ENCODE measurements at places on chromosomes 4 and X.

- DNase-seq = no peak
These were observed 166.5 kb downstream of the MAML3 start for GRCh38 chr4:139987502-139987850.

GRCh38 chr4:138897811-138898226 lies 117.8 kb upstream of the NOCT start:
- DNase-seq = no peak

DNA sequence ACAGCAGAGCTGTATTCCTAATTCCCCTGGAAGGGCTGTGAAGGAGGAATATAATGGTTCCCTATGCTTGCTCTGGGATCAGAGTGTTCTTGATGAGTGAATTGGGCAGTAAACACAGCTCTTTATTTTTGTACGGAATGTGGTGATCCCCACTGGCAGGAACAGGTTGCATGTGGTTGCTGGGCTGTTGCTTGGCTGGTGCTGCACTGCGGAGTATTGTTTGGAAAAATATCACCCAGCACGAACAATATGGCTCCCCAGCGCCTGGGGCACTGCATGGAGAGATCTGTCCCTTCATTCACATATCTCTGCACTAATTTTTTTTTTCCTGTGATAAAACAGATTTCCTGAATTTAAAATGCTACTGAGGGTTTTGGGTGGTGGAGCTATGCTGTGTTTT lies 119.7 kb downstream of the MGST2 start:
- no peak for DNase-seq

DNA sequence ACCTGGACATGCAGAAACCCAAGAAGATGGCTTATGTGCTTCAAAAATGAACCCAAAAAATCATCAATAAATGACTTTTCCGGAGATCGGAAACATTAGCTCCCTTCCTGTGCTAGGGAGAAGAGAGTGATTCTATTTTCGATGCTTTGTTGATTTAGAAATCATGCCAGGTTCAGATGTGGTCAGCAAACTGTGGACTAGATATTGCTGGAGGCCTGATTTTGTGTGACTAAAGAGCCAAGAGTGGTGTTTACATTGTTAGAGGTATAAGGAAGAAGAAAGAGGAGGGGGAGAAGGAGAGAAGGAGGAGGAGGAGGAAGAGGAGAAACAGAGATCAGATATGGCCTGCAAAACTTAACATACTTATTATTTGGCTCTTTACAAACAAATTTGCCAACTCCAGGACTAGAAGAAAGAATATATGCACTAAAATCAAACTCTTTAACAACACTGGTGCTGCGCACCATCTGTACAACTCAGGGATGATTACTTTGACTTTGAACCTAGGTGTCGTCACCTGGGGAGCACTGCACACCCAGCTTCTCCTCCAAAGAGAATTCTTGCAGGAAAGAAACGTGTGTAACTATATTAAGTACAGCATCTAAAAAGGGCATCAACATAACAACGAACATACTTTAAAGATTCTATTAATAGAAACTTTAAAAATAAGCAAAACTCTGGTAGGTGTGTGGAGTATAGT lies 664.9 kb upstream of the LCORL start:
- DNase-seq = no peak

- DNase-seq = no peak
These were observed 385.3 kb downstream of the ARHGAP24 start for GRCh38 chr4:85860066-85860740.

DNA sequence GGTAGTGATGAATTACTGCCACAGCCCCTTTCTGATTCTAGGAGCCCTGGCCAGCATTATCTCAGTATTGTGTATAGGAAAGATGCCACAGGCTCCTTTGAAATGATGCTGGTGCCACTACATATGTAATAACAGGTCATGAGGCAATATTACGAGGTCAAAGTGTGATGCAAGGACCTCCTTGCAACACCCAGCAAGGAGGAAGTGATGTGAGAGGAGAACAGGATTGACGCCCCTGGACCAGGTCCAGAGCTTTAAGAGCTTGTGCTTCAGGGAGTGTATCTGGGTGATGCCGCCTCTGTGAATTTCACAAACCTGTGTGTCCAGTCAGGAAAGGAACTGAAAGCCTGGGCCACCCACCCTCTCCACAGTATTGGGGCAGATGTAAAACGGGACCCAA lies 261.8 kb downstream of the MID1IP1 start:
- no peak for DNase-seq

DNA sequence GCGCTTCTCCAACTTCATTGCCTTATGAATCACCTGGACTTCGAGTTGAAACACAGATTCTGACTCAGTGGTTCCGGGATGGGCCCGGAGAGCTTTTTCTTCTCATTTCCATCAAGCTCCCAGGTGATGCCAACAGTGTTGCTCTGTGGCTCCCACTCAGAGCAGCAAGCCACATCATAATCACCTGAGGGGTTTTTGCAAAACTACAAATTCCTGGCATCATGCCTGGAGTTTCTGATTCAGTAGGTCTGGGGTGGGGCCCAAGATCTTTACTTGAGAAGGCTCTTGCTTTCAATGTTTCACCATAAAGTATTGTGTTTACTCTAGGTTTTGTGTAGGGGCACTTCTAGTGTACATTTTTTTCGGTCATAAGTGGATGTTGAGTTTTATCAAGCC lies 7.0 kb downstream of the MTM1 start:
- DNase-seq = no peak

DNA sequence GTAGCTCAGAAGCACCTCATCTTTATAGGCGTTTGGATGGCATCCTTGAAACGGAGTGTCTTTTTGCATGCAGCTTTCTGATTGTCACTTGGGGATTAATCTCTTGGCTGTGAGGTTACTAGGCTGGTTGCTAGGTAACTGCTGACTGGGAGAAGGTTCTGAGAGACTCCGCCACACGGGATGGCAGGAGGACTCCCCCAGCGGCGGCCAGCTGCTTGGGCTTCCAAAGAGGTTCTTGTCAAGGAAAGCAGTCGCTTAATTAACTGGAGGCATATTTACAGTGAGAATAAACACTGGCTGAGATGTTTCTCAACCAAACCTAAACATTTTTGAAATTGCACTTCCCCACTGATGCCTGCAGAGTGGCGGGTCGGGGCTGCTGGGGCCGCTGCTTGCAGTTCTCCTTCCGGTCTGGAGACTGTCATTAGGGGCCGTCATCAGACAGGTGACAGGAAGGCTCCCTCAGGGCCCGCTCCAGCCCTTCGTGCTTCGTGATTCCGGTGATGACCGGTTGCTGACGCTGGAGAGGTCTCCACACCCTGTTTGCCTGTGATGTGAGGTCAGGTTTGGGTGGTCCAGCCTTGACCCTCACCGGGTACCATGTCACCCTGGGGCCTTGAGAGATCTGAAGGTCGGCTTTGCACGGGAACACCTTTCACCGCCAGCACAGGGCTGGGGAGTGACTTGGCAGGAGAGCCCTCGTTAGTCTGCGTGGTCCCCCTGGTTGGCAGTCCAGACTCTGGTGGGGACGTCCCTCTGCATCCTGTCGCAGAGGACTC lies 9.1 kb downstream of the NSG1 start:
- DNase-seq = no peak

DNA sequence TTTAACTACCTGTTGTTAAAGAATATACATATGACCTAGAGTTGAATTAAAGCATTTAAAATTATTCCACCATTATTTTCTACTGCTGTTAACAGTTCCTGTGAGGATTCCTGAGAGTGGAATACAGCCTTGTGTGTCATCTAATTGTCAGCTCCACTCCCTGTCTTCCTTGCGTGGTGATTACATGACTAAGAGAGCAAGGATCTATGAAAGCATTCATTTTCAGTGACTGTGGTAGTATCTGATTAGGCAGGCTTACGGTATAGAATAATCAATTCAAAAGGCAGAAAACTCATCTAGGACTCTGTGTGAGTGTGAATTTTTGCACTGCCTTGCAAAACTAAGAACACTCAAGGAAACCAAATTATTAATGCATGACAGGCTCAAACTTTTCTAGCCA lies 577.8 kb downstream of the SH3BGRL start:
- DNase-seq = no peak

- DNase-seq = no peak
These were observed 104.5 kb downstream of the AMELX start for GRCh38 chrX:11397680-11398079.

- DNase-seq = no peak
These were observed 567.9 kb downstream of the INPP4B start for GRCh38 chr4:142278171-142278570.

GRCh38 chr4:110660755-110661154 lies 37.9 kb upstream of the PITX2 start:
- DNase-seq = no peak

GRCh38 chrX:13367950-13368349 lies 48.1 kb upstream of the ATXN3L start:
- no peak for DNase-seq

- no peak for DNase-seq
These were observed 282.5 kb upstream of the PCDH10 start for GRCh38 chr4:132866616-132867015.

DNA sequence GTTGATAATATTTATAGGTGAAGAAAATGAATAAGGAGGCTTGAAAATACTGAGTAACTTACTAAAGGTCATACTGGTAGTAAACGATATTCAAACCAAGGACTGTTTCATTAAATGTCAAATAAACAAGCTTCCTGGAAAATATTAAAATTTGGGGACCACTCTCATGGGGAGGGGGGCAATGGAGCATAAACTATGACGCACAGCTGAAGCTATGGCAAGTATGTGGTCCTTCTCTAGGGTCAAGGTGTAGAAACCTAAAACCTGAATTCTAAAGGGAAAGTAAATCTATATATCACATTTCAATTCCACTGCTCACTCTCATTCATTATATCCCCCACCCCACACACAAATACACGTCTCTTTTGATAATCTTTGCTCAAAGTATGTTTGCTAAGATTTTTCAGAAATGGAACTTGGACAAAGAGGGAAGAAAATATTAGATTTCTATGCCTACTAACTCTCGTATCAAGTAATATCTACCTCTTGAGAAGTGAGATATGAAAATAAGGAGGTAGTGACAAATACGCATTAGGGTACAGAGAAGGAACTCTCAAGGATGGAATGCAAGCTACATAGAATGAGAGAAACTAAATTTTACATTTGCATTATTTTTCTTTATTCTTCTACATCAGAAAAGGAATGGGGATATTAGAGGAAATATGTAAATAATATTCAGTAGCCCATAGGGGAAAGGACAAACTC lies 84.6 kb downstream of the PDS5A start:
- DNase-seq = no peak

DNA sequence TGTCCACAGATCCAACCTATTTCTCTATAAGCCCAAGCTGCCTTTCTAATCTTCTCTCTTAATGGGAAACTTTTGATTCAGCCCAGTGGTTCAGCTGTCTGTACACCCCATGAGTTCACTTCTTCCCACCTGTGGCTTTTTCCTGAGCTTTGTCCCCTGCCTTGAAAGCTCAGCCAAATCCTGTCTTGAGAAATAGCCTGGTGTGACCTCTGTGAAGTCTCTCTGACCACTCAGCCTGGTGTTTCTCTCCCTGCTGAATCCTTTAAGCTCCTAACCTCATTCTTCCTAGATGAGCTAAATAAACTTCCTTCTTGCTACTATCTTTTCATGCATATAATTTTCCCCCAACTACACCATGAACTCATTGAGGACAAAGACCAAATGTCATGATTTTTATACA lies 15.2 kb upstream of the HERC5 start:
- DNase-seq = no peak

DNA sequence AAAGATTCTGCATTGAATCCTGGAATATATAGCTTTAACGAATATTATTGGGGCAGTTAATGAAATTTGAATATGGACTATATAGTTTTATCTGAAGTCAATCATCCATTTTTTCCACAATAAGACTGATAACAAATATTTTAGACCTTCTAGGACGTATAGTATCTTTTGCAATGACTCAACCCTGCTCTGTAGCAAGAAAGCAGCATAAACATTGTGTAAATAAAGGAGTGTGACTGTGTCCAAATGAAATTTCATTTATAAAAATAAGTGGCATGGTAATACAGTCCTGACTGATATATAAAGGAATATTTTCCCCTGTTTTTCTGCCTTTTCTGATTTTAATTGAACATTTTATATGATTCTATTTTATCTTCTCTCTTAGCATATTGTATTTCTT lies 947.7 kb upstream of the SLIT2 start:
- no peak for DNase-seq

GRCh38 chr4:145351922-145352321 lies 129.7 kb upstream of the SMAD1 start:
- no peak for DNase-seq

DNA sequence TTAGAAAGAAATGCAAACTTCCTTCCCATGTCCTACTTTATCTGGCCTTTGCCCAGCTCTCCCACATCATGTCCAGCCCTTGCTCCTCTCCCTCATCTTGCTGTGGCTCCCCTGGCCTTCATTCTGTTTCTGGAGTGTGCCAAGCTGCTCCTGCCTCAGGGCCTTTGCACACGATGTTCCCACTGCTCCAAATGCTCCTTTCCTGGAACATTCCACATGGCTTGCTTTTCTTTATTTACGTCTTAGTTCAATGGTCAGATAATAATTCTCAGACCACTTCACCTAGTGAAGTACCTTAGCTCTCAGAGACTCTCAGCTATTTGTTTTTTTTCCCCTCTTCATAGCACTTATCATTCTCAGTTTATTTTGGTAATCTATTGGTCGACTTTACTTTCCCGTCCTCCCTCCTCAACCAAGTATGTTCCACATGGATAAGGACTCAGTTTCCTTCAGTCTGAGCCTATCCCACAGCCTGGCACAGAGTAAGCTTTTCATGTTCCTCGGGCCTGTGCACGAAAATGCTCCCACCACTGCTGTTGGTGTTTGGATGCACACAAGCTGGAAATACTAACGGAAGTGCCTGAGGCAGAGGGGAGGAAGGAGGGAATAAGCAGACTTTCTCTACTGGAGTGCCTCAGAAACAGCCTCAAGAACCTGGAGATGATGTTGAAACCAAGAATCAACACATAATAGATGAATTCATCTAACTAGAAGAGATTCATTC lies 23.4 kb upstream of the MAP9 start:
- no peak for DNase-seq

DNA sequence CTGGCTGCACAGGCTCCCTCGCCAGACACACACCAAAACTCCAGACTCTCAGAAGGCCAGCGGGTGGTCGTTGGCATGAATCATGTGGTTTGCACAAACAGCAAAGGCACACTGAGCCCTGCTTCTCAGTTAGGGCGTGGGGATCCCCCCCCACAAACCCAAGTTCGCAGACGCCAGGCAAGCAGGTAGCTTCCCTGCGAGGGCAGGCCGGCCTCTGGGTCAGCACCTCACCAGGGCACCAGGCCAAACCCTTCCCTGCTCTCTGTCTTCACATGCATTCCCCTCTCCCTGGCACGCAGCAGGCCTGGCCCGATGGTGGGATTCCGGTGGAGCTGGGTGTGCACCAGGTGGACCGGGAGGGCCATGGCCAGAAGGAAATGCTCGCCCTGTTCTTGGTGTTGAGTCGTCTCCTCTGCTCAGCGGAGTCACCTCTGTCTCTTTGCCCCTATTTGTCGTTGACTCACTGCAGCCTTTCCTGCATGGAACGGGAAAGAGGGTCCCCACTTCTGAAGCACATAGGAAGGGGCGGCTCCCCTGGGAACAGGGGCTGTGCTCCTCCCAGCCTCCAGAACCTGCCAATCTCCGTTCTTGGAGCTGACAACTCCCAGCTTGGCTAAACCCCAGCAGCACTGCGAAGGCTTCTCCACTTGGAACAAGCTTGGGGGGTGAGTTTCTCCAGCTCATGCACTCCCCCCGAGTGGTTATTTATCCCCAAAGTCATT lies 51.4 kb downstream of the SORCS2 start:
- no peak for DNase-seq
